ENCODE measurements at places on chromosomes 7 and 10.

DNA sequence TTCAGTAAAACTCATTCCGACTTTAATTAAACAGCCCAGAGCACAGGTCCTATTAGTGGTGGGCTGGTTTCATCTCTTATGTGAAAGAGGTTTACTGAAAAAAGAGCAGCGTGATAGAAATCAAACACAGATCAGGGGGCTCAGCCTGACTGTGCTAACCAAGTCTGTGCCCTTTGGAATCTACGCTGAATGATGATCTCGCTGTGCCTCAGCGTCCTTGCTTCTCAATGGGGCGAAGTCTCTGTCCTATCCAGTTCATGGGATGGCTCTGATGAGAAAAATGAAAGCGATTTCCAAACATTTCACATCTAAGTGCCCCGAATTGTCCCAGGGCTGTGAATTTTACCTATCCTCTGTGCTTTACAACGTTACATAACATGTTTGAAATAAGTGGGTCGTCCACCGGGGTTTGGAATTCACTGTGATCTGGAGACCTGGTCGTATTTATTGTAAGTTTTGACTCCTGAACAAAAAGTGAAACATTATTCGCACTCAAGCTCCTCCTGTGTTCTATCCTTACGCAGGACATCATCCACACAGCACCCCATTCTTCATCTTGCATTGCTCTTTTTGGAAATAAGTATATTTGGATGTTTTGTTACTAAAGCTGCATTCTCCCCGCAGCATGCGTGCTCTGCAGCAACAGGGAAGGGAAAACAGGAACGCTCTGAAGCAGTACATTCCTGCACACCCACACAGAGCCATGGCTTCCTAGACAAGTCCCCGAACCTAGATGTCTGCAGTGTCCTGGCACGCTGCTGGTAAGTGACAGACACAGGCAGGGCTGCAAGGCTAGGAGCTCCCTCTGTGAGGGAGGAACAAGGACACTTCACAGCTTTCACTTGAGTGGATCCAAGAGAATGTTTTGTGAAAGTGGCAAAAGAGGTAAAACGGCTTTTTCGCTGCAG, 83.5 kb downstream of the SLC37A3 start:
- DNase-seq: no peak

- no peak for DNase-seq
These were observed 5.7 kb upstream of the GSTK1 start for GRCh38 chr7:143257501-143257900.

- DNase-seq: no peak
These were observed 87.9 kb upstream of the PDE1C start for GRCh38 chr7:32158076-32158475.

DNA sequence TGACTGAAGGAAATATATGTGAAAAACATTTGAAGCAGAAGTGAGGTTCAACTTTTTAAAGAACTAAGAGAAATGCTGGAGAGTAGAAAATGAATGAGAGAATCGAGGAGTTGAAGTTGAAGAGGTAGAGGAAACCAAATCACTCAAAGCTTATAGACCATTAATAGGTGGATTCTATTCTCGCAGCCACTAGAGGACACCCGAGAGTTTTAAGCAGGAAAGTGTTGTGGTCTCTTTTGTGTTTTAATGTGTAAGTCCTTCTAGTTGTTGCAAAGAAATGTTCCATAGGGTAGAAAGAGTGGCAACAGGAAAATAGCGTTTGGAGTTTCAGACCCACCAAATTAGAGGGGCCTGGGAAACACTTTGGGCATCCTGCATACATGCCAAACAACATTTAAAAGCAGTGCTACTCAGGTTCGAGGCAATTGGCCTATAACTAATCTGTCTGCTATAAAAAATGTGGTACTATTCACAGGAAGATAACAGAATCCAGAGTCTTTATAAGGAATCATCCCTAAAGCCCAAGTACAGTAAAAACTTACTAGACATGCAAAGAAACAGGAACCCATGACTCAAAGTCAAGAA, 75.3 kb upstream of the TAS2R16 start:
- no peak for DNase-seq

DNA sequence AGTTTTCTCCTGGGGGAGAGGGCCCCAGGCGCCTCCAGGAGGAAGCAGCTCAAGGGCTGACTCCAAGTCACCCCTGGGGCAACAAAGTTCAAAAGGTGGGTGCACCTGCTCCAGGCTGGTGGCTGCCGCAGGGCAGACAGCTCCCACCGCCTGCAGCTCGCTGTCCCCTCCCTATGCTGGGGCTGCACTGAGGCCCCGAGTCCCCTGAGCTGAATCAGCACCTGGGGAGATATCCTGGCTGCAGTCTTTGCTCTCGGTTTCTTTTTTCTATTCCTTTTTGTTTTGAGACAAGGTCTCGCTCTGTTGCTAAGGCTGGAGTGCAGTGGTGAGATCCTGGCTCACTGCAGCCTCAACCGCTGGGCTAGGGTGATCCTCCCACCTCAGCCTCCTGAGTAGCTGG, 183.4 kb downstream of the DNAJB6 start:
- no peak for DNase-seq

DNA sequence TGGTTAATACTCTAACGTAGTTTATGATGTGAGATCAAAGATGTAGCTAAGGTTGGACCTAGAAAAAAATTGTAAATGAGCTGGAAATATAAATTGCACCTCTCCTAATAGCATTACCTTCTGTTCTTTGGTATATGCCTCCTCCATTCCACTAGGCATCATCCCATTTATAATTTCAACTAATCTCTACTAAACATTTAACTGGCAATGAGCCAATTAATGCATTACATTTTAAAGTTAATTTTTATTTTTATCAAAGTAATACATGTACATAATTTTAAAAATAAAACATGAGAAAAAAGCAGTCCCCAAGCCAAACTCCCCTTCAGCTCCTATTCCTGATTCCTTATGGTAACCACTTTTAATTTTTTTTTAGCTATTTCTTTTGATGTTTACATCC, 35.1 kb upstream of the SKAP2 start:
- no peak for DNase-seq

DNA sequence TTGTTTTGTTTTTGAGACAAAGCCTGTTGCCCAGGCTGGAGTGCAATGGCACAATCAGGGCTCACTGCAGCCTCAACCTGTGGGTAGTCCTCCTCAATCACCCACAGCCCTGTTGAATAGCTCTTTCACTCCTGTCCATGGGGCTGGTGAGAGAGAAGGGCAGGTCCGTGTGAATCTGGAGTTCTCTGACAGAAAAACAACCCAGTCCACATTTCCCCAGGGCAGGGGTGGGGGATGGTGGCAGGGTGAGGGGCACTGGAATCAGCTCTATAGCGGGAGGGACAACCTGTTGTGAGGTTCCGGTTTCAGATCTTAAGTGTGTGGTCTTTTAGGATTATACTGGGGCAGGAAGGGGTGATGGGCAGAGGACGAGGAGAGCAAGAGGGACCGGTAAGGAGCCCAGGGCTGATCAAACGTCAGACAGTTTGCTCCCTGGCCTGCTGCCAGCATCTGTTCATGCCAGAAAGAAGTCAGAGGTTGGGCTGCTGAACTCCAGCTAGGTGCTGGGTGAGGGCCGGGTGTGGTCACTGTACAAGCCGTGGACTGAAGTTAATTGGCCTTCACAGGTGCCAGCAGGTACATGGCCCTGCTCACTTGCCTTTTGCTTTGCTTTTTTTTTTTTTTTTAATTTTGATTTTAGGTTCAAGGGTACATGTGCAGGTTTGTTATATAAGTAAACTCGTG, 33.2 kb upstream of the MKRN1 start:
- DNase-seq: no peak

DNA sequence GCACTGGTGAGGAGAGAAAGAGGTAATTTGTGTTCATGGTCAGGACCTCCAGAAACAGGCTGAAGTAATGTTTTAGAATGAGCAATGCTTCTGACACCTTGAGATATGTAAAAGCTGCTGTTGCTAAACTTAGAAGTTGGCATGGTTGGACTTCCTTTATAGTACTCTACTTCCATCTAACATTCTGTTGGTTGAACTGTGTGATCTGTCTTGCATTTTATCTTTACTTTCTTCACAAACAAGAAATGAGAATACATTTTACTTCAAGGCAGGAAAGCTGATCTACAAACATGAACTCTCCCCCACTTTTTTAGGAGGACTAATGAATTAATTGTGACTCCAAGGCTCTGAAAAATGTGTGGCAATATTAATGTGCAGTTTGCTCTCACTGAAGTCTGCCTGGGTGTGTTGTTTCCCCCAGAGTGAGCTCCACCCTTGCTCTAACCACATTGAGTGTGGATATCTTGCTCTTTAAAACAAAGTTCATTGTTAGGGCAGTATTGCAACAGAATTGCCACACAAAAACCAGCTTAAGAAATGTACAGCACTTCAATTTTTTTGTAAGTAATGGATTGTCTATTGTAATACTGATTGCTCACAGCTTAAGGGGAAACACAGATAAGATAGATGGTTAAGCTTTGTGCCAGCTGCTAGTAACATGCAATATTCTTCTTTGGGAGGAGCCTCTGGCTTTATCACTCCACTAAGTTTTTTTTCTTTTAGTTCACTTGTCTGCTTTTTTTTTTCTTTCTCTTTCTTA, 69.0 kb downstream of the ADD3 start:
- DNase-seq: no peak

Measured in T1000 (cell line).